Cardiac fibroblast (primary cell): ENCODE measurements at places on chromosomes 6 and 20.
A peak's percentile ranks its signal among the peaks of the same experiment; 100 is the strongest.

DNA sequence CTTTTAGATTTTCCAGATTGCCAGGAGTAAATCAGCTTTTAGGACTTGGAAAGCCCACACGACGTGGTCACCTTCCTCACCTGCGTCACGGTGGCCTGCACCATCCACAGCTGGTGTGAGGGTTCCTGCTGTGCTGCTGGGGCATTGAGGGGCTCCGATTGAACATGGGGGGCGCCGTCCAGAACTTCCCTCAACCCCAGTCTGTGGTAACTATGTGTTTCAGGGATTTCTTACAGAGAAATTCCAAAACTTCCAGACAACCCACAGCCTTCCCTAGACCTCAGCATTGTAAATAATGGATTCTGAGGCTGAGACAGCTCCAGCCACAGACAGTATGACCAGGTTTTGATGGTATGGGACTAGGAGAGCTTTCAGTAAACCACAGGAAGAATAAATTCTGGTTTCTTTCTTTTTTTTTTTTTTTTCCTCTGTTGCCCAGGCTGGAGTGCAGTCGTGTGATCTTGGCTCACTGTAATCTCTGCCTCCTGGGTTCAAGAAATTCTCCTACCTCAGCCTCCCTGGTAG, 46.7 kb upstream of the IRF4 start:
- DNase-seq: no peak

DNA sequence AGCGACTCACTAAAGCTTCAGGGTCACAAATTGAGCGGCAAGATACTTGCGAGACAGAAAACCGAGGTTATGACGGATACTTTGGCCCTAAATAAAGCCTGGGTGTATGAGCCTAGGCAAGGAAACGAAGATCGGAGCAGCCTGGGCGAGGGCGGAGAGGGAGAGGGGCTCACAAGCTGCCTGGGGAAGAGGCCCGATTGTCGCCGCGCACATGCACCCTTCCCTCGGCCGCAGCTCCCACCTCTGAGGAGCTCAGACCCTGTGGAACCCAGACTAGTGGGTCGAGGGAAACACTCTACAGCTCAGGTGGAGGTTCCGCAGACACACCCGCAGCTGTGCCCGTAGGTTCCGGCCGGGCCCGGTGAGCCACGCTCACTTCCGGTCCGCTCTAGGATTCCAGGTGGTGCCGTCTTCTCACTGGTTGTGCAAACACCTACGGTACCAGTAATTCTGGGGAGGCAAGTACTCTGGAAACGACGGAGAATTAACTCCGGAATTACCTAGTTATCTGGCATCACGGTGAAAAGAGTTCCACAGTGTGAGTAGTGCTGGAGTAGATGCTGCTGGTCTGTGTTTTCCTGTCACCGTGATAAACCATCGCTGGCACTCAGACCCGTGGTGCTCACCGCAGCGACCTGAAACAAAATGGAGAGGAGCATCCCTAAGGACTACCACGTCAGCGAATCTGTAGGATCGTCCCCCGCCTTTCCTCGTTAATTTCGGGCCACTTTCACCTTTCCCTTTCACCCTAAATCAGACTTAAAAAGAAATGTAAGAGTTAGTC, 61.5 kb downstream of the GPX5 start:
- DNase-seq: peak; percentile 48

- DNase-seq: no peak
Observed at GRCh38 chr6:27242589-27243265, 4.8 kb upstream of the PRSS16 start.

DNA sequence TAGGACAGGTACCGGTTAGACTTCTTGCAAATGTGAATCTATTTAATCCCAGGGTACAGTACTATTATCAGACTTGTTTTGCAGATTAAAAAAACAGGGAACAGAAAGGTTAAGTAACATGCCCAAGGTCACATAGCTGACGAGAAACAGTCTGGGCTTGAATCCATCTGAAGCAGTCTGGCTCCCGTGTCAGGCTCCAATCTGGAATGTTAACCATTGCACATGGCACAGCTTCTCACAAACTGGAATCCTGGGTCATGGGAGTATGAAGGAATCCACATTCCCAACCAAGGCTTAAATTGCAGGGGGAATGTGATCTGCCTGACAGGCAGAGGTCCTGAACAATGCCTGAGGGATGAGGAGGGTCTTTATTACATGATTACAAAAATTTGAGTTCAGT, 187.5 kb upstream of the SPTLC3 start:
- DNase-seq: no peak

DNA sequence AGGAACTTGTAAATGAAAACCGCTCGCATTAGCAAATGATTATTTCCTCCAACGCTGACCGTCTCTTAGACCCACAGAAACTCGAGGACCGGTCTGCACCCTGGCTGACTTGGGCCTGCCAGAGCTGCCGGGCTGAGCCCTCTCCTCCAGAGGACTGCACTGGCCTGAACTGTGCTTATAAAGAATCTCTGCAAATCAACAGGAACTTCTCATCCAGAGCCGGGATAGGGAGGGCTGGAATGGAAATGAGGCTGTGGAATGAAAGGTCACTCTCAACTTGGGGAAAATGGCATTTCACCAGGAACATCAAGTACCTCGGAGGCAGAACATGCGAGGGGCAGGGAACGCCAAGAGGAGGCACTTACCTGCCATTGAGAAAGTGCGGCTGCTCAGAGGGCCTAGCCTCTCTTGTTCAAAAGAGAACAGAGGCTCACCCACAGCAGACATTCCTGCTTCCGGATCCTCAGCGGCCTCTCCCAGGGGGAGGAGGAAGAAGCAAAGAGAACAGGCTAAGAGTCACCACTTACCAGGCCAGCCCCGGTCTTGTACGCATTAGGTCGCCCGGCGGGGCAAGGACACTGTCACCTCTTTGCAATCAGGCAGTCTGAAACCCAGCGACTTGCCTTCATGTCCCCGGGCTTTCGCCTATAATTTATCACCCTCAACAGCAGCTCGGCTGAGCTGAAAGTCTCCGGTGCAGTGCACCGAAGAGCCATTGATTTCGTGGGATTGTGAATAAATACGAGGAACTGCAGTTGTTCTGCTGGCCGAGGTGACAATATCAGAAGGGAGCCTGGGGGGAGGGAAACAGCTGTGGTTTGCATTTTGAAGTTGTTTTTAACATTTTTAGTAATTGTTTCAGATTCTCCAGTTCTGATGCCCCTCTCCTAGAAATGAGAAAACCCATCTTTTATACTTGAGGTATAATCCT, 37.6 kb downstream of the ZMYND8 start:
- DNase-seq: peak; percentile 80

GRCh38 chr20:47359530-47360296, 3.2 kb upstream of the ZMYND8 start:
- no peak for DNase-seq

DNA sequence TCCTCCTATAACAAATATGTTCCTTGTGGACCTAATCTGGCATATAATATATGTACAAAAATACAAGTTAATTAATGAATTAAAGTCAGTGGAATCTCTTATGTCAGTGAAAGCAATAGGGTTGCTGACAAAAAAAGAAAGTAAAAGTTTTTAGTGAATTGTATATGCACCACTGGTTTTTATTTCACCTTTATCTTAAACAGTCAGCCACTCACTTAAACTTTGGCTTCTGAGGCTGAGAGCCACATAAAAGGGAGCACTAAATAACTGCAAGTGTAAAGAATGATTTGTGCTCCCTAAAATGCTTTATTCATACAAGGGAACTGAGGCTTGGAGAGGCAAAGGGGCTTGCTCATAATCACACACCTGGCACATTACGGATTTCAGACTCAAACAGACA, 9.9 kb upstream of the F13A1 start:
- DNase-seq: no peak

DNA sequence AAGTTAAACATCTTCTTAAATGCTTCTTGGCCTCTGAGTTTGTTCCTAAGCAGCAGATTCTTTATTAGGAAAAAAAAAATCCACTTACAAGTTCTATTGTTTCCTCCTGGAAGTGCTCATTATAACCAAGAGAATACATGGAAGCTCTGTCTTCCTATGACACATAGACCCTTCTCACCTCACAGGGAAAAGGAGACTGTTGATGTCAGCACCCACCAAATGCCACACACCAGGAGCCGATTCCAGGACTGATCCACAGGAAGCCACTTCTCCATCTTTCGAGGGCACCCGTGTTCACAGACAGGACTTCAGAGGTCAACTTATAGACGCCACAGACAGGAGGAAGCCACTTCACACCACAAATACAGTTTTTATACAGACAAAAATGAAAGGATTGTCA, 13.4 kb upstream of the BNIP5 start:
- peak; percentile 31 for DNase-seq

DNA sequence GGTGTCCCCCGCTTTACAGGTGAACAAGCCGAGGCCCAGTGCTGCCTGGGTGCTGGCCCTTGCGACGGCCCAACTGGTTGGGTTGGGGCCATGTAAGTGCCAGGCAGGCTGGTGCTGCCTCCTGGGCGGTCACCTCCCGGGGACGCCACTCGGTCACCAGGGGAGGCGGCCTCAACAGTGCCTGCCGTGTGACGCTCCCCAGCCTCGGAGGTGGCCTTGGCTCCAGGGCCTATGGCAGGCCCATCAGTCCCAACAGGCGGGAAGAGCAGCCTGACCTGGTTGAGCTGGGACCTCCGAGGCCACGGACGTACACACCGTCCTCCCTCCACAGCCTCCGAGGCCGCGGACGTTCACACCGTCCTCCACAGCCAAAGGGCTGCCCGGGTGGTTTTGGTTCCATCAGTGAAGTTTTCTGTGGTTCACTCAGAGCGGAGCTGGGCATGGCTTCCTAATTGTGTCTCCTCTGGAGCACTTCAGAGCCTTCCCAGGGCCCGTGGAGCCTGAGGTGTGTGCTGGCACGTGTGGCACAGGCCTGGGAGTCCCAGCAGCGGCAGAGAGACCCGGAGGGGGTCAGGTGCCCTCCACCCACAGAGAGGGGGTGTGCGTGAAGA, 19.3 kb upstream of the SLCO4A1 start:
- DNase-seq: no peak

DNA sequence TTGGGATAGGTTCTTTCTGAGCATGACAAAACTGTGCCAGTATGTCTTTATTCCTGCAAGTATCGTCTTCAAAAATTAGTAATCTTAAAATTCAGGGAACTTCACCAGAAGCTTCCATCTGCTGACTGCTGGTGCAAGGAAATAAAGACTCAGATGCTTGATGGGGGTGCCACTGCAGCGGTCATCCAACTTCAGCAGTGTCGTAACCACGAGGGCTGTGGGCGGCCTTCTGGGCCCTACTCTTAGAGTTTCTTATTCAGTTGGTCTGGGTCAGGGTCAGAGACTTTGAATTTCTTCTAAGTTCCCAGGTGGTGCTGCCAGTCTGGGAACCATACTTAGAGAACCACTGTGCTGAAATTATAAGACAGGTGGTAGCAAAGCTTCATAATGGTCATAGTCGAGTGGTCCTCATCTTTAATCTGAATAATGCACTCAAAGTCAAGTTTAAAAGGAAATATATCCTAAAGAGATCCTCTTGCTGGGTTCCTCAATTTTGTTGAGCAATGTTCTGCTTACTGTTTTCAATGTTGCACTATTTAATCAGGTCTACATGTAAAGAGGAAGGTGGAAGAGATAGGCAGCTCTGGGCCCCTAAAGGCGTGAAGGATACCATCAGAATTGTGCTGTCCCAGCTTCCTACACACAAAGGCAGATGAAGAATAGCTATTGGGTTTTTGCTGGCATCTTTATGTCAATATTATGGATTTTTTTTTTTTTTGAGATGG, 165.4 kb upstream of the GMDS start:
- no peak for DNase-seq

DNA sequence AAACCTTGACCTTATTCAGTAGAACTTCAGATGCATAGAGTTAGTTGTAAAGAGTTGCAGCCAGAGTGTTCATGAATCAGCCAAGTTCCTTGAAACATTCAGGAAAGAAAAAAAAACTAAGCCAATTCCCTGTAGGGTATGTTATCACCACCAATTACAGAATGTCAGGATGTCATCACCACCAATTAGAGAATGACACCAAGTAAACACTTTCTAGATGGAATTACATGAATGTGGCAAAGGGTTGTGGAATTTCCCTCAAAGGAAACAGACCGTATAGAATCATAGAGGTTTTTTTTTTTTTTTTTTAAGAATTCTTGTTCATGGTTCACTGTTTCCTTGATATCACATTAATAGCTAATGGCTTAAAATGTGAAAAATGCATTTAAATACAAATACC, 472.1 kb upstream of the RNF217 start:
- DNase-seq: no peak

DNA sequence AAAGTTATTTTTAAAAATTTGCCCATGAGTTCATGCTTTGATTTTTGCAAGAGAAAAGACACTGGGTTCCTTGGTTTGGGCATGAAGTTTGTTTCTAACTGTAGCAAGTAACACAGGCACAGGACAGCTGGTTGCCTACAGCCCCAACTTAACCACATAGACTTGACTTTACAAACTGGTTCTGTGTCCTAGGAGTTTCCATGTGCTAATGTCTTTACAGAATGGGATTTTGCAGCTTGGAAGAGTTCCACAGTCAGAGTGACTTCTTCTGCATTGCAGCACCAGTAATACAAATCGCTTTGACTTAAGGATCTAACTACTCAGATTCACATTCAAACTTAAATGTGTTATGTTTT, 44.3 kb downstream of the OR2B2 start:
- DNase-seq: no peak

- DNase-seq: peak; percentile 38
Observed at GRCh38 chr20:41001497-41001896, 27.1 kb upstream of the TOP1 start.

- peak; percentile 58 for DNase-seq
Observed at GRCh38 chr6:107493158-107494057, 3.5 kb downstream of the SOBP start.

- peak; percentile 82 for DNase-seq
Observed at GRCh38 chr6:16769986-16770376, 8.7 kb upstream of the ATXN1 start.

DNA sequence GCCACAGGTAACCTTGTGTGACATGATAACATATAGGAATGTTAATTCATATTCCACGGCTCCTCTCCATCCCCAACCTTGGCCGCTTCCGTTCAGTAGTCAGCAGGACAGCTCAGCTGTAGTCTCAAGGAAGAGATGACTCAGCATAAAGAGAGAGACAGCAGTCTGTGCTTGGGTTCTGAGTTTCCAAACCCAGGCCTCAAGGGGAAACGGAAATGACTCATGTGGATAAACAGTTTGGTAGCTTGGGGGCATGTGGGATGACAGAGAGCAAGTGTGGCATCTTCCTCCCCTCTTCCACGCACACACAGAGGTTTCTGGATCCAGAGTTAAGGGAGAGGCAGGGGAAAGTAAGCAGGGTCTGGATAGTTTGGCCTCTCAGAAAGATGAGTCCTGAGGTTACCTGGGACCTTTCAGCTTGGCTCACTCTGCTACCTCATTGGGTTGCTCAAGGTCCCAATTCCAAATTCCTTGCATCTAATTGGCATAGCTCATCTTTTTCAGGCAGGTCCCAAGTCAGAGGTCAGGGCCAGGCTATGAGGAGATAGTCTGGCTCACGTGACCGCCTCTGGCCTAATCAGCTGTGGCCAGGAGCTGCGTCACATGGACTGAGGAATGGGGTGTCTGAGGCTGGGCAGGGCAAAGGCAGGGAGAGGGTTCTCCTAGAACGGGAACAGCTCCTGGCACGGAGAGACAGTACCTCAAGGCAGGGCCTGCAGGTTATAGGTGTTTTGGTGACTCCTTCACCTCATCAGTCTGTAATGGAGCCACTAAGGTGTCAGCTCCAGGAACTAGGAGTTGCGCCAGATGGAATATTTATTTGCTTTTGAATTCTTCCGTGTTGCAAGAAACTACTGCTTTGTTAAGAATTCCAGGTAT, 36.5 kb upstream of the MLN start:
- DNase-seq: peak; percentile 93

GRCh38 chr6:163094881-163095280, 319.6 kb upstream of the QKI start:
- no peak for DNase-seq

GRCh38 chr6:155778336-155778735, 322.7 kb upstream of the NOX3 start:
- DNase-seq: no peak
